ENCODE measurements at places on chromosomes 2 and 18.

DNA sequence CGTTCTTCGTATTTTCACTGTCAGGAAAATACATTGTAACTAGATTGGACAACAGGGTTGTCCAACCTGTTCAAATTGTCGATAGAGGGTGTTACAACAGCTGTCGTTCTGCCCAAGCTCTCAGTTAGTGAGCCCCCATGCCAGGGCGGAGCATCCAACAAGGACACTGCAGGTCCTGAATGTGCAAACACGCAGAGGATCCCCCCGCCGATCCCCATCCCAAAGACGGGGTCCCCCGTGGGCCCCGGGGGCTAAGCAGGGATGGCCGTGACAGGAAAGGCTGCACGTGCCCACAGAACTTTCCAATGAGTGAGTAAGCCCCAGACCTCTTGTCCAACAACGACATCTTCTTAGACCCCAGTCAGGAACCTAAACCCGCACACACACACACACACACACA lies 140.8 kb downstream of the PXDN start:
- no peak for DNase-seq

GRCh38 chr2:60633615-60634014 lies 80.2 kb upstream of the BCL11A start:
- DNase-seq, result no peak

- no peak for DNase-seq
Observed at GRCh38 chr2:100068395-100068794, 74.0 kb downstream of the AFF3 start.

DNA sequence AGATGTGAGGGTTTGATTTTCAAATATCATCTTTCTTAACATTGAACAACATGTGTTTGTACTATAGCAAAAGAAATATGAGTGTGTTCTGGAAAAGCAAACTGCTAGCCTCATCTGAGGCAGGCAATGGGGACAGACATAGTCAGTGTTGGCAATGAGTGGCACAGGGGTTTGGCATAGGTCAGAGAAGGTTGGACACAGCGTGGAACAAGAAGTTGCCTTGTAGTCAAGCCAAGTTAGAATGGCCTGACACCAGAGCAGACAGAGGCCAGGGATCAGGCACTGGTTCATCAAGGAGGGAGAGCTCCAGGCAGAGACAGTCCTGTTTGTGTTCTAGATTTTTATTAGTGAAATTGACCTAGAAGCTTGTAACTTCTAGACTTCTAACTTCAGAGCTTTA lies 100.8 kb upstream of the TANK start:
- no peak for DNase-seq

DNA sequence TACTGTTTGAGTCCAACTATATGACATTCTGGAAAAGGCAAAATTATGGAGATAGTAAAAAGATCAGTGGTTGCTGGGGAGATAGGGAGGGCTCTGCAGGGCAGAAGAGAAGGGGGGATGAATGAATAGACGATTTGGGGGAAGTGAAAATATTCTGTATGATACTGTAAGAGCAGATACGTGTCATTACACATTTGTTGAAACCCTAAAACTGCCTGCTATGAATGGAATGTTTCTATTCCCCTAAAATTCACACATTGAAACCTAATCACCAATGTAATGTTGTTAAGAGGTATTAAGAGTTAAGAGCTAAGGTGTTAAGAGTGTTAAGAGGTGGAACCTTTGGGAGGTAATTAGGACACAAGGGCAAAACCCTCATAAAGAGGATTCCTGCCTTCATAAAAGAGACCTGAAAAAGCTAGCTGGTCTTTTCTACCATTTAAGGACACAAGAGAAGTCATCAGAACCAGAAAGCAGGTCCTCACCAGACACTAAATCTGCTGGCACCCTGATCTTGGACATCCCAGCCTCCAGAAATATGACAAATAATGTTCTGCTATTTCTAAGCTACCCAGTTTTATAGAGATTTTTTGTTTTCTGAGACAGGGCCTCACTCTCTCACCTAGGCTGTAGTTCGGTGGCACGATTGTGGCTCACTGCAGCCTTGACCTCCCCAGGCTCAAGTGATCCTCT lies 76.2 kb downstream of the ATAD2B start:
- no peak for DNase-seq

- no peak for DNase-seq
Observed at GRCh38 chr2:64766841-64767669, 113.3 kb upstream of the SERTAD2 start.

DNA sequence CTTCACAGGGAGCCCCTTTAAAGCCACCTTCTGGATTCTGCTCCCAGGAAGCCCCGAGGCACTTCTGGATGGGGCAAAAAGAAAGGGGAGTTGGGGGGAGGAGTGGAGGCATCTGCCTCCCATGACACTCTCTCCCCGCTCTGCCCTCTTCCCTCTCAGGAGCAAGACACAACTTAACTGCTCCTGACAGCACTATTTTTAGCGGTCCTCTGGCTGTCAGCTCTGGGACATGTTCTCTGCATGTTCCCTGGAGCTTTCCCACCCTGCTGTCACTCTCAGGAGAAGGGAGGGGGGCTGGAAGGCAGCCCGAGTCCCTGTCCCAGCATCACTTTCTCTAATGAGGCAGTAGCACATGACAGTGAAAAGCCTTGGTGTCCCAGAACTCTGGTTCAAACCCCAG lies 32.3 kb downstream of the PLB1 start:
- no peak for DNase-seq
